ENCODE measurements at places on chromosomes 5 and 9.

GRCh38 chr5:109253262-109253661 is 156.5 kb downstream of the PJA2 start:
- DNase-seq = no peak

DNA sequence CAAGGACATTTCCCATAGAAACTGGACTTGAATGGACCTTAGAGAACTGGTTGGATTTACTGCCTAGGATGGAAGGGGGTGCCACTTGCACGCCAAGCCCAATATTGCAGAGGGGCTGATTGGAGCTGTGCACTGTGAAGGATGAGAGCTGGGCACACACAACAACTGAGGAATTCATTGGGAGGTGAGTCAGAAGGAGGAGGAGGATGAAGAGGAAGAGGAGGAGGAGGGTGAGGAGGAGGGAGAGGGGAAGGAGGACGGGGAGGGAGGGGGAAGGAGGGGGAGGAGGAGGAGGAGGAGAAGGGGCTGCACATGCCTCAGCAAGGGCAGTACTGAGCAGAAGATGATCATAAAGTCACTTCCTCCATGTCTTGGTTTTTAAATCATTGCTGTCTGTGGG is 5.7 kb upstream of the ICE1 start:
- DNase-seq = no peak

DNA sequence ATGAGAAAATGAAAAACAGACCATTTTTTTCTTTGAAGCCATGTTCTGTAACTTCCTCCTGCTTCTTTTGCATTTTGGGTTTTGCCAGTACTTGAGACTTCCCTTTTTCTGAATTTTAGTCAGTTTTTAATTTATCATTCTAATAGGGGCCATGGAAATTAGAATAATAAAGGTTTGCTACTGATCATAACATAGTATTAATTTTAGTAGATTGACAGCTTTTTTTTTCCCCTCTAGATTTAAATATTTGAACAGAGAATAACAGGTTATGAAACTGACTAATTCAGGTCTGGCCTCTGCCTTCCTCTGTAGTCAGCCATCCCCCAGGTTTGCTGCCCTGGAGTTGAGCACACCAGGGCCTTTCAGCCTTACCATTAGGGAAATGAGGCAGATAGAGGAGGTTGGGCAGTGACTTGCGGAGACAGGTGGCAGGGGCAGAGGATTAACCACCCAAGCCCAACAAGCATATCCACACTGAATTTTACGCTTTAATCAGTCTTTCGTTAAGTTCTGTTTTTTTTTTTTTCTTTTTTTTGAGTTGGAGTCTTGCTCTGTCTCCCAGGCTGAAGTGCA is 80.1 kb upstream of the TNFAIP8 start:
- no peak for DNase-seq

GRCh38 chr5:133728475-133728874 is 116.1 kb upstream of the FSTL4 start:
- no peak for DNase-seq

DNA sequence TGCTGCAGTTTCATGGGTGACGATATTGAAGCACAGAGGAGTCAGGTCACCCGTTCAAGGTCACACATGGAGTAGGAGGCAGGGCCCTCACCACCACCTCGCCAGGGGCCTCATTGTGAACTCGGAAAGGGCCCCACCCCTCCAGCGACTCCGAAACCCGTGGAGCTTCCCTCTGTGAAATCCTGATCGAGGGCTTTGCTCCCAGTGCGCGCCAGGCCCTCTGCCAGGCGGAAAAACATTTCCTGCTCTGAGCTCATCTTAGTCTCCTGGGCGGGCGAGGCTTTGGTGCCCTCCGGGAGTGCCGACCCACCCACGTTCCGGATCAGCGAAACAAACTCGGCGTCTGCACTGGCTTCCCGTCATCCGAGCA is 75.0 kb upstream of the FCN1 start:
- DNase-seq = no peak

DNA sequence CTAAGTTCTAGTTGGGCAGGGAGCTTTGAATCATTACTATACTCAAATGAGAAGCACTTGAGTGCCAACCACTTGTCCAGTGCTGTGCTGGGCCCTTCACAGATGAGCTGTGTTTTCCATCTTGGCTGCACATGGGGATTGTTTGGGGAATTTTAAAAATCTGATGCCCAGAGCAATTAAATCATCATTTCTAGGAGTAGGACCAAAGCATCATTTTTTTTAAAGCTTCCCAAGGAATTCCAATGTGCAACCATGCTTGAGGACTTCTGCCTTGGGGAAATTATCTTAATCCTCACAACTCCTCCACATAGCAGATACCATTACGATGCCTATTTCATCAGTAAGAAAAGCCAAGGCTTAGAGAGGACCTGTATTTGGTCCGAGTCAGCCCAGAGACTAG is 131.4 kb downstream of the TMEM174 start:
- DNase-seq = no peak

DNA sequence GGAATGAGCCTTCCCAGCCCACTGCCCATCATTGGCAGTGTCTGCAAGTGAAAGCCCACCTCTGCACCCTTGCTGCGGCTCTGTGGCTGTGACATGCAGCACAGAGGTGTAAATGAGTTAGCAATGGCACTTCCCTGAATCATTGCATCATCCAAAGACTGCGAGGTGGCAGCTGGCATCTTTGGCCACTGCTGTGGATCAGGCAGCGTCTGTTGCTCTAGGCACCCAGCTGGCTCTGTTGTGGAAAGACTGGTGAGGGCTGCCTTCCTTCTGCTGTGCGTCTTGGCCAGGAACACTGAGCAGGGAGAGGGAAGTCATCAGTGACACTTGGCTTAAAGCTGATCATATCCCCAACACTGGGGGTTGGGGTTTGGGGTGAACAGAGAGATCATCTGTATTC is 64.5 kb downstream of the MFAP3 start:
- DNase-seq = peak; percentile 81

DNA sequence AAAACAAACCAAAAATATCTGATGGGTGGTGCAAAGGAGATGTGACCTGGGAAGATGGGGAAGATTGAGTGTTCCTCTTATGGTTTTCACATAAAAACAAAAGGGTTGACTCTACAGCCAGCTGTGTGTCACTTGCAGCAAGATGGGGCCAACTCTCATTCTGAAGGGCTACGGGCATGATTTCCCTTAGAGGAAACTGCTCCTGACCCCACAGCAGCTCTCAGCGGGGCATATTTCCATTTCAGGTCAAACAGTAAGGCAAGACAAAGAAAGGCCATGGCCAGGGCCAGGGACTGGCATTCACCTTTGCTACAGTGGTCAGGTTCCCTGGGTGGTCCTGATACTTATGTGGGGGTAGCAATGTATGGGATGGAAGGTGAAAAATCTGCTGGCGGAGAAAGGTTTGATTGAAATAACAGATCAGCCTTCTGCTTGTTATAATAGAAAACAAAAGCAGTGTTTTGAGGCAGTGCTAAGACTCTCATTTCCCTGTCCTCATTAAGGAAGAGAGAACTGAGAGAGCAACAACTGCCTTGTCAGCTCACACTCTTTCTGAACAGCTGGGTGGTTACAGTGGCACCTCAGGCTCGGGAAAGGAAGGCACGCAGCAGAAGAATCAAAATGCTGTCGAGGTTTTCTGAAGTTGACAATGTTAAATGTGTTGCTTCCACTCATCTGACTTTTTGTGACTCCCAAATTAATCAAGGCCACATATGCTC is 120.7 kb upstream of the PCA3 start:
- DNase-seq = no peak

- peak; percentile 82 for DNase-seq
Observed at GRCh38 chr5:144531188-144531587, 360.5 kb downstream of the KCTD16 start.

DNA sequence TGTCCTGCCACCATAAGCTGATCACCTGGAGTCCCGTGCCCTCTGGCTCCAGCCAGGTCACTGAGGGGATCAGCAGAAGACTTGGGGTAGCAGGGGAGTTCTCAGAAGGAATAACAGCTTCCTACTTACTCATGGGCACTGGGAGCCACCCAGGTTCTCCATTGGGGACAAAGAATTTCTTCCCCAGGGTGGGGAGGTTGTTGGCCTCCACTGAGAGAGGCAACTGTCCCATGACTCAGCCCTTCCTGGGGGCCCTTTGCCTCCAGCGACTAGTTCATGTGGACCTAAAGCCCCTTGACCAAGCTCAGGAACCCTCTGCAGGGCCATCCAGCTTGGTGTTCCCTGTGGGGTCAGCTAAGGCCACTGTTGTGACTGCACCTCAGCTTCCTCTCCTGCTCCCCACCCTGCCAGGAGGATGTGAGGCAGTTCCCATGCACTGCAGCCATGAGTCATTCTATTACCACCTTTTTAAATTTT is 175.0 kb downstream of the AUH start:
- DNase-seq = no peak

DNA sequence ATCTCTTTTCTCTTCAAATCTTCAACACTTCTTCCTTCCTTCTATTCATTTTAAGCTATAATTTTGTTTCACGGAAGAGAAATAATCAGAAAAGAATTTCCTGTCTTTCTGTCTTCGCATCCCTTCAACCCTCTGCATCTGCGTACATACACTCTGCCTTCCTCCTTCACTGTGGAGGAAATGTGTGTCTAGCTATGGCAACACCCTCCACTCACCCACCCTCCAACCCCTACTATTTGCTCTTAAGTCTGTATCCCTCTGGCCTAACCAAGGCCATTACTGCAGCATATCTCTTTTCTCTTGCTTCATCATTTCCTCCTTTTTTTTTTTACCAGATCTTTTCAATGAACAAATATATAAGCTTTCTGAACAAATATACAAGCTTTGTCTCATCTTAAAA is 105.7 kb upstream of the NUDT12 start:
- DNase-seq = no peak

- no peak for DNase-seq
Observed at GRCh38 chr5:42965934-42966333, 74.2 kb downstream of the ANXA2R start.

- no peak for DNase-seq
Observed at GRCh38 chr5:134477462-134478245, 47.8 kb upstream of the JADE2 start.

GRCh38 chr5:61619777-61620518 is 287.9 kb downstream of the ZSWIM6 start:
- DNase-seq = no peak

DNA sequence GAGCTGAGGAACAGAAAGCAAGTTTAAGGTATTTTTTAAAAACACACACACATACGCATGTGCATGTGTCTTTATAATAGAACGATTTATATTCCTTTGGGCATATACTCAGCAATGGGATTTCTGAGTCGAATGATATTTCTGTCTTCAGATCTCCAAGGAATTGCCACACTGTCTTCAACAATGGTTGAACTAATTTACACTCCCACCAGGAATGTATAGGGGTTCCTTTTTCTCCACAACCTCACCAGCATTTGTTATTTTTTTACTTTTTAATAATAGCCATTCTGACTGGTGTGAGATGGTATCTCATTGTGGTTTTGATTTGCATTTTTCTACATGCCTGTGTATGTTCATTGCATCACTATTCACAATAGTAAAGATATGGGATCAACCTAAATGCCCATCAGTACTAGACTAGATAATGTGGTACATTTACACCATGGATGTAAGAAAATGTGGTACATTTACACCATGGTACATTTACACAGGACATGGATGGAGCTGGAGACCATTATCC is 60.3 kb upstream of the MAP3K1 start:
- no peak for DNase-seq

- DNase-seq = no peak
Observed at GRCh38 chr5:172852490-172853354, 18.7 kb downstream of the ERGIC1 start.

DNA sequence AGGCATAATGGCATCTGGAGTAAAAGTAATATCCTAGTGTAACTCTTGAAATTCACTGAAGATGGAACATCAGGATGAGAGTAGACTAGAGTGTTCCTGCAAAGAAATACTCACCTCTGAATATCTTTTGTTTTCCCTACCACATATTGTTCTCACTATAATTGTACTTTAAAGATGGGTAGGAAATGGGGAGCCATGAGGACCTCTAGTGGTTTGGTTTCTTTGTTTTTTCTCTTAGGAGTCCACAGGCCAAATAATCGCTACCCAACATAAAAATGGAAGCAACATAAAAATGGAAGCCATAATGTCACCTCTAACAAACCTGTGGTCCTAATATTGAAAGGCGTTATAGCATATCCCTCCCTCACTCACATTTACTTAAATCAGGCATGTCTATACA is 2375.8 kb downstream of the MAT2B start:
- DNase-seq = no peak

Measured in NCI-H1694 treated with DMSO at 0.1 percent for 48 hours (cell line).